ENCODE measurements at places on chromosomes 13 and 19. TPM values are rescaled to one million over a fixed set of nuclear protein-coding genes. Genes with fewer than 3 reads are reported as not detected.

The ZNF823 gene
- total RNA-seq, result 3.0 TPM

The MPV17L2 gene
- total RNA-seq, result 6.2 TPM

DNA sequence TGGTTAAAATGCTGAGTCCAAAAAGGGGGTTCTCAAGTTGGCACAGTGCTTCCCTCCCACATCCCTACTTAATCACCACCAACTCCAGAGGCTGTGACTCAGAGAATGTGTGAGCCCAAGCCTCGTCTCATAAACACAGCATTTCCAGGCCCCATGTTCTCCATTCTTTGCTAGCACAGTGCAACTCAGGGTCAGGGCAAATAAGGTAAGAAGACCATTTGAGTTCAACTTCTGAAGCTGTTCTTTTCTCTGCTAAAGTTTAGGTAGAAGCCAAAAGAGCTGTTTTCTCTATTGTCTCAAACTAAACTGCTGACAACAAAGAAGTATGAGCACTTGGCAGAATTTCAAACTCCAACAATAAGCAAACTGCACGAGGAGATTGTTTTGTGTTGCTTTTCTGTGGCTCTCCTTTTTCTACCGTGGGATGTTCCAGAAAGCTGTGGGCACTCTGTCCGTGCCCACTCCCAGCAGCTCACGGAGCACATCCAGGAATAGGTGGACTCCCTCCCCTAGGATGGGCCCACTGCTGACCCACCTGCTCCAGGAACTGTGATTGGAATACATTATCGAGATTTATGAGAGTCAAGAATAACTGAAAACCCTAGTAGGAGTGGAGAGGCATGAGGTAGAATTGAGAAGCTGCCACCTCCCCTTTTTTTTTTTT lies 494.3 kb downstream of the COG6 start:
- H3K27ac ChIP-seq, result peak overlapping the region; percentile 66
- DNase-seq, result peak; percentile 33
- H3K4me1 ChIP-seq, result peaks cover 72% of the 10 kb centered on the region
- H3K36me3 ChIP-seq, result no peaks in the 10 kb centered on the region

DNA sequence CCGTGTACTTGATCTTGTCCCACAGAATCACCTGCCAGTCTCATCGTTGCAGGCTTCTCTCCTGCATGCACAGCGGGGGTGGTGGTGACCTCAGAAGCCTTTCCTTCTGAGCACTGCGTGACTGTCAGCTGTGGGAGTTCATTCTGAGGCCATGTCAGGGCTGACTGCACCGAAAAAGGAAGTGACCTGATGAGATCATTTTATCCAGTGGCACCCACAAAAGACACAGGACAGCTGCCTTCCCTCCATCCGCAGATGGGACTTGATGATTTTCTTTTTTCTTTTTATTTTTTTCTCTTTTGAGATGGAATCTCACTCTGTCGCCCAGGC lies 89.7 kb downstream of the RAB20 start:
- peak; percentile 59 for DNase-seq
- no peaks in the 10 kb centered on the region for H3K36me3 ChIP-seq
- no peak overlapping the region for H3K4me3 ChIP-seq
- peaks cover 2% of the 10 kb centered on the region for H3K4me1 ChIP-seq
- no peak overlapping the region for H3K27ac ChIP-seq

The GJB2 gene
- 9.0 TPM for total RNA-seq

GRCh38 chr13:103957939-103958338 lies 891.7 kb upstream of the SLC10A2 start:
- H3K36me3 ChIP-seq, result no peaks in the 10 kb centered on the region
- no peaks in the 10 kb centered on the region for H3K27me3 ChIP-seq
- no peak overlapping the region for H3K4me3 ChIP-seq
- no peak for DNase-seq
- no peak overlapping the region for H3K27ac ChIP-seq

The ZNF558 gene
- 33.5 TPM for total RNA-seq

- peaks cover 27% of the 10 kb centered on the region for H3K4me1 ChIP-seq
- no peak for DNase-seq
- H3K27me3 ChIP-seq, result no peaks in the 10 kb centered on the region
- peaks cover 18% of the 10 kb centered on the region for H3K36me3 ChIP-seq
- peak overlapping the region; percentile 93 for H3K4me3 ChIP-seq
These were observed 8.8 kb downstream of the STAP2 start for GRCh38 chr19:4329858-4330257.

- no peaks in the 10 kb centered on the region for H3K27me3 ChIP-seq
- peak overlapping the region; percentile 10 for H3K27ac ChIP-seq
- no peak for DNase-seq
- H3K36me3 ChIP-seq, result peaks cover 55% of the 10 kb centered on the region
These were observed 99.2 kb downstream of the ABCC4 start for GRCh38 chr13:95201814-95202651.

The AMER2 gene
- not detected for total RNA-seq

The SULT2A1 gene
- total RNA-seq, result not detected

- peaks cover 9% of the 10 kb centered on the region for H3K27me3 ChIP-seq
- H3K4me3 ChIP-seq, result no peak overlapping the region
- H3K36me3 ChIP-seq, result no peaks in the 10 kb centered on the region
- no peaks in the 10 kb centered on the region for H3K4me1 ChIP-seq
These were observed 41.0 kb downstream of the LHFPL6 start for GRCh38 chr13:39561971-39562370.

DNA sequence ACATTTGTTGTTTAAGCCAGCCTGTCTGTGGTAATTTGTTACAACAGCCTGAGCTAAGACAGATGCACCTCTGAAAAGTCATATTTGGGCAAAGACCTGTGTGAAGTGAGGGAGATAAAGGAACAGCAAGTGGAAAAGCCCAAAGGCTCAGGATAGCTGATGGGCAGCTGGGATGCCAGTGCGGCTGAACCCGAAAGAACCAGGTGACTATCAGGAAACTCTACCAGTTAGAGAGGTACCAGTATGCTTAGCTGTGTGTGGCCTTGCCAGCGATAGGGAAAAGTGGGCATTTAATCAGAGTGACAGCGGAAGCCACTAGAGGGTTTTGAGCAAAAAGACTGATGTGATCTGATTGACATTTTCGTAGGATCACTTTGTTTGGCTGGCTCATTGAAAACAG lies 764.8 kb upstream of the GPC6 start:
- no peak overlapping the region for H3K27ac ChIP-seq
- no peaks in the 10 kb centered on the region for H3K27me3 ChIP-seq
- no peak overlapping the region for H3K4me3 ChIP-seq
- DNase-seq, result no peak

The NMRK2 gene
- not detected for total RNA-seq

DNA sequence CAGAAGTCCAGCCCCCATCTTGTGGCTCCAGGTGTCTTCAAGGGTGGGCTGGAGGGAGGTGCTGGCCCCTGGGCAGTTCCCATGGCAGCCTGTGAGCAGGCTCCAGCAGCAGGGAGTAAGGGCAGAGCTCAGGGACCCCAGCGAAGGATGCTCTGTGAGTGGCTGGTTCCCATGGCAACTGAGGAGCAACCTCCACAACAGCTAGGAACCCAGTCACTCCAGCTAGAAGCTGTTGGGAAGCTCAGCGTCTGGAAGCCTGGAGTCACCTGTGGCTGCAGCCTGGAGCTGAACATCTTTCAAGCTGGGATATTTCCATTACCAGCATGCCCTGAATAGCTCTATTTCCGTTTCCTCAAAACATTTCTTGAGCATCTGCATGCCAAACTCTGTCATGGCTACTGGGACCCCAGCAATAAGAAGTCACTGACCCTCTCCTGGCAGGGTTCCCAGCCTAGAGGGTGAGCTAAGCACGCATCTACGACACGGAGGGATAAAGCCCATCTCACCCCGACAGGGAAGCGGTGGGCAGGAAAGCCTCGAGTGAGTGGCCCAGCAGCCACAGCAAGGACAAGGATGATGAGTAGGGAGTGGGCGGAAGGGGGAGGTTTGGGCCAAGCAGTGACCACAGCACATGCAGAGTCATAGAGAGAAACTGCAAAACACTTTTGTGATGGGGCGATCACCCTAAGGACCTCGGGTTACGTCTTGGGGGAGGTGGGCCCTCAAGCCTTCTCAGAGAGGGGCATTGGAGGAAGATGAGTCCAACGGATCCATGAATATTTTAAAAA lies 52.6 kb downstream of the ALOX5AP start:
- H3K4me1 ChIP-seq, result peaks cover 6% of the 10 kb centered on the region
- H3K27ac ChIP-seq, result no peak overlapping the region
- no peak overlapping the region for H3K4me3 ChIP-seq
- H3K36me3 ChIP-seq, result peaks cover 1% of the 10 kb centered on the region
- H3K27me3 ChIP-seq, result no peaks in the 10 kb centered on the region

- no peak overlapping the region for H3K27ac ChIP-seq
- no peaks in the 10 kb centered on the region for H3K36me3 ChIP-seq
- H3K4me3 ChIP-seq, result no peak overlapping the region
These were observed 885 bp upstream of the ZNF536 start for GRCh38 chr19:30371161-30371836.

DNA sequence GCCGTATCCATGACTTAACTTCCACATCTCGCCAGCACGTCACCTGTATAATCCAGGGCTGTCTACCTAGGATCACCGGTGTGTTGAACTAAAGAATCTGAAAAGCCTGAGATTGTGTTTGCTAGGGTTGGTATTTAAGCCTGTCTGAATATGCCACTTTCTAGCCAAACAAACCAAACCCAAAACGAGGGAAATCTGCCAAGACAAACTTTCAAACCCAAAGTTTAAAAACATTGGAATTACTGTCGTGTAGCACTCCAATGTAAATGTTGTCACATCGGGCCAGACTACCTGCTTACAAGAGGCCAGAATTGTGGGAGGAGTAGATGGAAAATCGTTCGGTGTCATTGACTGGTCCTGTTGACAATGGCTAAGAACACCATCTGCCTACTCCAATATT lies 747.8 kb downstream of the EFNB2 start:
- no peaks in the 10 kb centered on the region for H3K4me1 ChIP-seq
- H3K4me3 ChIP-seq, result no peak overlapping the region
- H3K27me3 ChIP-seq, result no peaks in the 10 kb centered on the region
- no peaks in the 10 kb centered on the region for H3K36me3 ChIP-seq
- H3K27ac ChIP-seq, result no peak overlapping the region
- DNase-seq, result no peak

DNA sequence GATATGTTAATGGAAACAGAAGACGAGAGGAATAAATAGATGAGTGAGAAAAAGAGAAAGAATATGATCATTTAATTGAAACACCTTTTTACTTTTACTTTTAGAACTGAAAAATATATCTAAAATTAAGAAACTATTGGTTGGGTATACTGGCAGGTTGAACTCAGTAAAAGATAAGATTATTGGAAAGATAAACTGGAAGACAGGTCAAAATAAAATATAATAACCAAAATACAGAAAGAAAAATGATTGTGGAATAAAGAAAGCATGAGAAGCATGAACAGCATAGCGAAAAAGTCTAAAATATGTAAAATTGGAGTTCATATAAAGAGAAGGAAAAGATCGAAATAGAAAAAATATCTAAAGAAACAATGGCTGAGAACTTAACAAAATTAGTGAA lies 242.2 kb upstream of the MIR17HG start:
- no peaks in the 10 kb centered on the region for H3K4me1 ChIP-seq
- no peaks in the 10 kb centered on the region for H3K27me3 ChIP-seq
- no peaks in the 10 kb centered on the region for H3K36me3 ChIP-seq
- H3K4me3 ChIP-seq, result no peak overlapping the region

GRCh38 chr19:11538232-11539036 lies at the start of gene CNN1:
TSS of gene CNN1 (plus strand) at chr19:11538851. CDS start at chr19:11538928, 77 bp downstream.
- DNase-seq, result no peak
- H3K27ac ChIP-seq, result no peak within 1 kb of the TSS
- no peak within 1 kb of the TSS for H3K4me3 ChIP-seq
- H3K27me3 ChIP-seq, result peaks cover 19% of the 10 kb centered on the region

GRCh38 chr13:35198613-35199200 lies 256.6 kb downstream of the NBEA start:
- no peak overlapping the region for H3K4me3 ChIP-seq
- no peak overlapping the region for H3K27ac ChIP-seq
- no peak for DNase-seq
- H3K4me1 ChIP-seq, result no peaks in the 10 kb centered on the region

DNA sequence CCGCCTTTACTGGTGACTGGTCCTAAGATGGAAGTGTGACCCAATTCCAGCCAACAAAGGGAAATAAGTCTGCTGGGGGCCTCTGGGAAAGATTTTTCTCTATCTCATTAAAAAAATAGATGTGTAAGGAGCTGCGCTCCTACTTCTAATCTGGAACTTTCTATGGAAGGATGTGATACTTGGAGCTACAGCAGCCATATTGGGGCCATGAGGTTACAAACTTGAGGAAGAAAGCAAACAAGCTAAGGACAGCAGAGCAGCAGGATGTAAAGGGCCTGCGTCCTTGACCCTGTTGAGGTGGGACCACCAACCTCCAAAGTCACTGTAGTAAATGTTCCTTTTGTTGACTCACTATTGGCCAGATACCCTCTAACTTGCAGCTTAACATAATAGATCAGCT lies 7.5 kb downstream of the GPR42 start:
- no peak overlapping the region for H3K27ac ChIP-seq
- peaks cover 10% of the 10 kb centered on the region for H3K4me1 ChIP-seq
- no peaks in the 10 kb centered on the region for H3K36me3 ChIP-seq
- no peak overlapping the region for H3K4me3 ChIP-seq

DNA sequence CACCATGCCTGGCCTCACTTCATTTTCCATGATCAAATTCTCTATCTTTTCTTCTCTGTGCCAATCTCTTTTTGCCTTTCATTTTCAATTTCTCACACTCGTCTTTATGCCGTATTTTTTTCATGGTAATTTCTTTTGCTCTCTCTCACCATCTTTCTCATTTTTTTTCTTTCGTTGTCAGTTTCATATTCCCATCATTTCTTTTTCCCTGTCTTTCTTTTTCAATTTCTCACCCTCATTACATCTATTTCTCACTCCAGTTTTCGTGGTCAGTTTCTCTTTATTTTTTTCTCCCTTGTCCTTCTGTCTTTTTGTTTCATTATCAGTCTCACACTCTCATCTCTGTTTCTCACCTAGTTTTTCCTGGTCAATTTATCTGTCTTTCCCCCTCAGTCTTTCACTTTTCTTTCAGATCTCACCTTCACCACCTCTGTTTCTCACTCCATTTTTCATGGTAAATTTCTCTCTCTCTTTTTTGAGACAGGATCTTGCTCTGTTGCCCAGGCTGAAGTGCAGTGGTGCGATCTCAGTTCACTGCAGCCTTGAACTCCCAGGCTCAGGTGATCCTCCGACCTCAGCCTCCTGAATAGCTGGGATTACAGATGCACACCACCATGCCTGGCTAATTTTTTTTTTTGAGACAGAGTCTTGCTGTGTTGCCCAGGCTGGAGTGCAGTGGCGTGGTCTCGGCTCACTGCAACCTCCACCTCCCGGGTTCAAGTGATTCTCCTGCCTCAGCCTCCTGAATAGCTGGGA lies 14.1 kb downstream of the SSC5D start:
- peak overlapping the region; percentile 18 for H3K4me3 ChIP-seq
- H3K4me1 ChIP-seq, result peaks cover 19% of the 10 kb centered on the region
- peak overlapping the region; percentile 49 for H3K27ac ChIP-seq
- no peak for DNase-seq
- H3K36me3 ChIP-seq, result peaks cover 3% of the 10 kb centered on the region

The RNF113B gene
- not detected for total RNA-seq

GRCh38 chr19:28560786-28561185 lies 652.2 kb downstream of the UQCRFS1 start:
- H3K27me3 ChIP-seq, result no peaks in the 10 kb centered on the region
- no peak for DNase-seq
- no peaks in the 10 kb centered on the region for H3K36me3 ChIP-seq
- H3K27ac ChIP-seq, result no peak overlapping the region
- no peaks in the 10 kb centered on the region for H3K4me1 ChIP-seq
- no peak overlapping the region for H3K4me3 ChIP-seq

The IGFL1 gene
- total RNA-seq, result not detected

GRCh38 chr13:105997581-105998550 lies 537.6 kb downstream of the EFNB2 start:
- H3K4me3 ChIP-seq, result no peak overlapping the region
- no peaks in the 10 kb centered on the region for H3K4me1 ChIP-seq
- no peak for DNase-seq
- no peaks in the 10 kb centered on the region for H3K36me3 ChIP-seq

Data from activated CD4-positive, alpha-beta T cell treated with anti-CD3 and anti-CD28 coated beads for 36 hours (primary cell).